ENCODE measurements at places on chromosomes 7 and 10.

DNA sequence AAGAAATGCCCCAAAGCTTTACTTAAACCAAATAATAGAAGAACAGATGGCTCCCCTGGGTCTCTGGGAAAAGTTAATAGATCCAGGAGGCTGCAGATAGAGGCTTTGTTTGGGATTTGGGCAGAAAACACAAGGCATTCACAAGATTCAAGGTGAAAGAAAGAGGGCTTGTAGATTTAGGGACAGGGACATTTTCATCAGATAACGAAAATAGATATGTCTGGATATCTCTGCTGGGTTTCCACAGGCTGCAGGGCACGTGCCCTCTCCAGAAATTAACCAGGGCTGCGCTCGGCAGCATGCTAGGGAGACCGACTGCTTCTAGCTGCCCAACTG, 14.9 kb downstream of the CARD11 start:
- no peak for DNase-seq

DNA sequence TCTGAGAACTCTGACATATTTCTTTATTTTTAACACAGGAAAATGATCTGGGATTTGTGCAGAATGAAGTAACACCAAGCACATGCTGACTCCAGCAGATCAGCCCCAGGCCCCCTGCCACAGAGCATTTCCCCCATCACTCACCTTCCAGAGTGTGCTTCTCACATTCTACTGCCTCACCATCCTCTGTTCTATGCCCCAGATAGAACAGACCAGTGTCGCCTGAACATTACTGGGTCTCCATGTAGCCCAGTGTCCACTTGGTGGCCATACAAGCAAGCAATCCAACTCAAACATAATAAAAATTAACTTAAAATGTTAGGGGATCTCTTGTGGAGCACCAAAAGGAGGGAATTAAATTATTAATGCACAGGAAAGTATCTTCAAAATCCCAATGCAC, 58.8 kb downstream of the SORBS1 start:
- no peak for DNase-seq

- no peak for DNase-seq
Observed at GRCh38 chr7:47153576-47153975, 428.3 kb downstream of the TNS3 start.

- no peak for DNase-seq
Observed at GRCh38 chr7:78684201-78684600, 769.3 kb downstream of the MAGI2 start.

DNA sequence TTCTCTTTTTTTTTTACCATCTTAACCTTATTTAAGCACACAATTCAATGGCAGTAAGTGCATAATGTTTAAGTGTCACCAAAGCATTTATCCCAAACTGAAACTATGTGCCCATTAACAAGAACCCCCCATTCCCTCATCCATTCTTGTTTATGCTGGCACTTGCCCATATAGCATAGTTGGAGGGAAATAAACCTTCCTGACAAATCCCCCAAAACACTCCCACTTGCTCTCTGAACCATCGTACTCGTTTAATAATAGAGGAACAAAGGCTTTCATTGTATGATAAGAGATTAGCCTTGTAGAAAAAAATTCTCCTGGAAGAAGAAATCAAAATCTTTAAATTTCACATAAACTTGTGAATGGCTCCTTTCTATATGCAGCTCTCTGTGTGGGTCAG, 26.4 kb upstream of the KCNMA1 start:
- no peak for DNase-seq

- no peak for DNase-seq
Observed at GRCh38 chr7:55161154-55161687, 142.4 kb downstream of the EGFR start.

DNA sequence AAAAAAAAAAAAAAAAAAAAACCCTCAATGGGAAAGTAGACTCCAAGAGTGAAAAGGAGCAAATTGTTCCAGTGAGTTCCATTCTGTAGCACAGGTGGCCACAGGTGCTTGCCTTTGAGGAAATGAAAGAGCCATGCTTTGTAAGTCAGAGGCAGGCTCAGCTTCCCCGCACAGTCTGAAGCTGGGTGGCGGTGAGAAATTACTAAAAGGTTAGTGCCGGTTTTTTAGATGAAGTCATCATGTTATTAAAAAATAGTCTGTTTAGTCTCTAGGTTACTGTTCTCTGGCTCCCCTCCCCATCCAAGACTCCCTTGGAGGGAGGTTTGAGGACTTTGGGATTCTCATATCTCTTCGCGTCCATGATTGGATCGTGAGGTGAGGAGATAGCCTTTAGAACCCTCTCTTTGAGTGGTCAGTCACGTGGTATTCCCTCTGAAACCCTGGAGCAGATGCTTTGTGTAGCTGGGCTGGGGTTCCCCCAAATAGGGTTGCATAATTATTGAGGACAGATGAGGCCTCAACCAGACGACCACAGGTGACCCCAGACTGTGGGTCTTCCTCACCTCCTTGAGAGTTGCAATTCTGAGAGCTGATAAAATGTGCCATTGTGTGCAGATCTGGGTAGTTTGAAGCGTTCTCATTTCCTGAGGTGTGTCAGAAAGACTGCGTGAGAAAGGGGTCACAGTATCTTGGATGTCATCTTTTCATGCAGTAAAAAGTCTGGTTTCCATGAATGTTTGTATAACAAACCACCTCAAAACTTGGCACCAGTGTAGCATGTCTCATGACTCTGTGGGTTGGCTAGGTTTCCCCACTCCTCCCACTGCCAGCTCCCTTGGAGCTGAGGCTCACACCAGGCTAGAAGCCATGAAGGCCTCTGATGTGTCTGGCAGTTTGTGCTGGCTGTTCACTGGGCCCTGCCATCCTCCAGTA, 27.1 kb downstream of the OGDH start:
- peak; percentile 94 for DNase-seq

GRCh38 chr10:71045204-71045809, 156.9 kb upstream of the PCBD1 start:
- DNase-seq: no peak

DNA sequence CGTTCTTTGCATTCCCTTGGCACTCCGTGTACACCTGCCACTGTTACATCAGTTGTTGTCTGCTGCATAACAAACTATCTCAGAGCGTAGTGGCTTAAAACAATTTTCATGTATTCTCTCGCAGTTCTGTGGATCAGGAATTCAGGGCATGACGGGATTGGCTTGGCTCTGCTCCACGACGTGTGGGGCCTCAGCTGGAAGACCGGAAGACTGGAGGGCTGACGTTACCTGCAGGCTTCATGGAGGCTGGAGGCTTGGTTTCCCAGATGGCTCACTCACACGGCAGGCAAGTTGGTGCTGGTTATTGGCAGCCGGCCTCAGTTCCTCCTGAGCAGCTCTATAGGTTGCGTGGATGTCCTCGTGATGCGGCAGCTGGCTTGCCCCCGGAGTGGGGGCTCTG, 25.5 kb downstream of the NYAP1 start:
- DNase-seq: no peak

- DNase-seq: no peak
Observed at GRCh38 chr7:80374321-80374720, 137.5 kb downstream of the GNAT3 start.

DNA sequence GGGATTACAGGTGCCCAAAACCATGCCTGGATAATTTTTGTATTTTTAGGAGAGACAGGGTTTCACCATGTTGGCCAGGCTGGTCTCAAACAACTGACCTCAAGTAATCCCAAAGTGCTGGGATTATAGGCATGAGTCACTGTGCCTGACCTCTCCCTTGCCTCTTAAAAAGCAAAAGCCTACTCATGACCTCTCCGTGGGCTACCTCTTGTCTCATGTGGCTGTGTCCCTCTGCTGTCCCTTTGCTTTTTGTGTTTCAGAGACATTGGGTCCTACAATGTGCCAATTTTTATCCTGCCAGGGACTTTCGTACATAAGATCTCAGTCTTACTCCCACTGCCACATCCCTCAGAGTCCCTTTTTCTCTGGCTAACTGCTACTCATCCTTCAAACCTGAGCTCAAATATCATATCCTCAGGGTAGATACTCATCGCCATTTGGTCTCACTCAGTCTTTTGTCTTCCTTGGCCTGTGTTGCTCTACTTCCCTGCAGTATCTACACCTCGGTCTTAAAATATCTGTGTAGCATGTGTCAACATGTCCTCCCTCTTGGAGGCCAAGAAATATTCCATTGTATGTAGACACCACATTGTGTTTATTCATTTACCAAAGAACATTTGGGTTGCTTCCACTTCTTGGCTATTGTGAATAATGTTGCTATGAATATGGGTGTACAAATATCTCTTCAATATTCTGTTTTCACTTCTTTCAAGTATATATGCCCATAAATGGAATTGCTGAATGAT, 465.0 kb upstream of the KLF6 start:
- DNase-seq: no peak

DNA sequence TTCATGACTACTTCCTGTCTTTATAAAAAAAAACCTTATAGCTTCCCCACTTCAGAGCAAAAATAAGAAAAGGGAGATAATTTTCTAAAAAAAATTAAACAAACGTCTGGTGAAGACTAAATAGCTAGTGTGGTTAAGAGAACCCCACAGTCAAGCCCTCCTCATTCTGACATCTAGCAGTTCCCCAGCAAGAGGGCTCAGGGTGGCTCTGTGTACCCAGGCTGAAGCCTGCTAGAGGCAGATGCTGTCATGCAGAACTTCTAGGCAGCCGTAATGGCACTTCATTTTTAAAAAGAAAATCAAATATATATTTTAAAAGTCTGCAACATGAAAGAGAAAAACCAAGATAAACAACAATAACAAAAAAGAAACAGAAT, 223.1 kb upstream of the KLF14 start:
- DNase-seq: no peak

GRCh38 chr10:116126954-116127695, 145.9 kb downstream of the GFRA1 start:
- DNase-seq: no peak
